ENCODE measurements at places on chromosomes 16 and 17.

DNA sequence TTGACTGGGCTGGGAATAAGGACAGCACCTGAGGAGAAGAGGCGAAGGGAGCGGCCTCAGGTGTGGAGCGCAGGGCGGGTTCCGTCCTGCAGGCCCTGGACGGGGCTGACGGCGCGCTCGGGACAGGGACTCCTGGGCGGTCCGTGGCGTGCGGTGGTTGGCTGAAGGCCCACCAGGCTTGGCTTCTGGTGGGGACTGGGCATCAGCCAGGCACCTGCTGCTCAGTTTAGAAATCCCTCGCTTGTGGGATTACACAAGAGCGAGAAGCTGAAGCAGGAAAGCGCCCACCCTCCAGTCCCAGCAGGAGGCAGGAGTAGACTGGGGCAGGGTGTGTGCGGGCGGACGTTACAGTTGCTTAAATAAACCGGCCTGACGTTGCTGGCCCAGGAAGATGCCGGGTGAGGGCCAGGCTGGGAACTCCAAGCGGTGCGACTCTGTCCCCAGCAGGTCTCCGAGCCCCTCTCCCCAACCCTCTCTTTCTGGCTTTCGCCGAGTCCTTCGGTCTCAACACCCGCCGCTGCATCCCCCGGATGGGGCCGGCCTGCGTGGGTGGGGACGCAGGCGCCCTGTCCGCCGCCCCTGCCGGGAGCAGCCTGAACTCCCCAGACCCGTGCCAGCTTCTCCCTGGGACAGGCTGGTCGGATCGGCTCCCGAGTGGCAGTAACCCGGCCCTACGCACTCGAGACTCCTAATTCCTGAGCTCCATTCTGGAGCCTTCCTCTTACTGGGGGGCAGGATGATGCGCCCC is 639 bp downstream of the MIF4GD start:
- peak; percentile 64 for DNase-seq

GRCh38 chr17:38428112-38428642 is at the start of gene ARHGAP23:
ARHGAP23 (plus strand) TSS chr17:38428464; CDS start chr17:38428486, 22 bp downstream.
- no peak for DNase-seq

DNA sequence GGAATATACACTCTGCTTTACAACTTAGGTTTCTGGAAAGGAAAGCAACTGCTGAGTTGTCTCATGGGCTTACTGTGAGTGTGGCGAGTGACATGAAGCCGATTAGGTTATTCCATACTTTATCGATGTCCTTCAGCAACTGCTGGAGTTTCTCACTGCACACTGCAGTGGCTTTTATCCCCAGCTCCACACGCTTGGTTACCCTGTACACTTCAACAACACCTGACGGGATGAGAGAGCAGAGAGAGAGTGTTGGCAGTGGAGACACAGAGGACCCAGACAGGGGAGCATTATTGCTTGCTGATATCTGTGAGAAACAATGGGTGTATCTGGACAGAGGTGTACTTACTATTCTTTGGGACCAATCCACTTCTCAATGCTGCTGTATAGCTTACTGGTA is 46.2 kb downstream of the DUSP14 start:
- DNase-seq: no peak

GRCh38 chr16:65831903-65832666 is 534.4 kb upstream of the CDH5 start:
- no peak for DNase-seq

GRCh38 chr17:39231591-39232551 is 6.1 kb upstream of the STAC2 start:
- DNase-seq: peak; percentile 36

DNA sequence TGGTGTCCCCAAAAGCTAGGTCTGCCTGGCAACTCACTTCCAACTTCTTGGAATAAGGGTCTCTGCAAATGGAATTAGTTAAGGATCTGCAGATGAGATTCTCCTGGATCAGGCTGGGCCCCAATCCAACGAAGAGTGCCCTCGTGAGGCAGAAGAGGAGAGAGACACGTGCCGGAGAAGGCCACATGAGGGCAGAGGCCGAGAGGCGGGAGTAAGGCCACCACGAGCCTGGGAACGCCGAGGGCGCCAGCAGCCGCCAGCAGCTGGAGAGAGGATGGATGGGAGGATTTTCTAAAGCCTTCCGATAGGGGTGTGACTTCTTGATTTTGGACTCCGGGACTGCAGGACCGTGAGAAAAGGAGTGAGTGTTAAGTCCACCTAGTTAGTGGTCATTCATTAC is 76.3 kb downstream of the JPH3 start:
- no peak for DNase-seq

- no peak for DNase-seq
These were observed 63.9 kb upstream of the RPH3AL start for GRCh38 chr17:416293-417206.

GRCh38 chr17:75273977-75274708 is 3.1 kb upstream of the MIF4GD start:
- DNase-seq: no peak

DNA sequence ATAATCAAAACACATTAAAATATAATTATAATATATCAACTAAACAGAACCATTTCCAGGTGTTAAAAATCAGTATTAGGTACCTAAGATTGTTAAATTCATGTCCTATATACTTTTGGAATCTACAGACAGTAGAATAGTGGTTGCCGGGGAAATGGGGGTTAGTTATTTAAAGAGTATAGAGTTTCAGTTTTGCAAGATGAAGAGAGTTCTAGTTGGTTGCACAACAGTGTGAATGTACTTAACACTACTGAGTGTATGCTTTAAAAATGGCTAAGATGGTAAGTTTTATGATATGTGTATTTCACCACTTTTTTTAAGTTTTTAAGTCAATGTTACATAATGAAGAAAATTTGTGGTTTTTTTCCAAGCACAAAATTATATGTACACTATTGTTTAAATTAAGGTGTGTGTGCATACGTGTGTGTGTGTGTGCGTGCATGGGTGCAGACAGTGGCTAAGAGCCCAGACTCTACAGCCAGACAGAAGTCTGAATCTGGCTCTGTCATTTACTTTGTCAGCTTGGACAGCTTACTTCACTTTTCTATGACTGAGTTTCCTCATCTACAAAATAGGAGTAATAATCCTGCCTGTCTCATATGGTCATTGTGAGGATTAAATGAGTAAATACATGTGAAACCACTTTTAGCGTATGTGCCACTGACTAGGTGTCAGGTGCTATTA is 25.3 kb upstream of the PHAF1 start:
- DNase-seq: no peak
